ENCODE measurements at places on chromosomes 7 and 10.

GRCh38 chr7:20146451-20146850 is 70.7 kb downstream of the MACC1 start:
- no peak for DNase-seq

- no peak for DNase-seq
Measured at GRCh38 chr7:131122394-131122793, 205.3 kb upstream of the MKLN1 start.

DNA sequence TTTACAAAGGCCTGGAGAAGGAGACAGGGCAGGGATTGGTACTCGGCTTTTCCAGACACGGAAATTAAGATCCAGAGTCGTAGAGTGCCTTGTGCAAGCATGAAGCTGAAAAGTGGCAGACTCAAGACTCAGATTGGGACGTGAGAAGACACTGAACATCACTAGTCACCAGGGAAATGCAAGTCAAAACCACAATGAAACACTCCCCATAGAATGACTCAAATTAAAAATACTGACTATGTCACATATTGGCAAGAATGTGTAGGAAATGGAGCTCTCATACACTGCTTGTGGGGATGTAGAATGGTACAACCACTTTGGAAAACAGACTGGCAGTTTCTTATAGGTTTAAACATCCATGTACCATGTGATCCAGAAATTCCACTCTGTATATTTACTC is 472.0 kb downstream of the RPS24 start:
- DNase-seq = no peak

DNA sequence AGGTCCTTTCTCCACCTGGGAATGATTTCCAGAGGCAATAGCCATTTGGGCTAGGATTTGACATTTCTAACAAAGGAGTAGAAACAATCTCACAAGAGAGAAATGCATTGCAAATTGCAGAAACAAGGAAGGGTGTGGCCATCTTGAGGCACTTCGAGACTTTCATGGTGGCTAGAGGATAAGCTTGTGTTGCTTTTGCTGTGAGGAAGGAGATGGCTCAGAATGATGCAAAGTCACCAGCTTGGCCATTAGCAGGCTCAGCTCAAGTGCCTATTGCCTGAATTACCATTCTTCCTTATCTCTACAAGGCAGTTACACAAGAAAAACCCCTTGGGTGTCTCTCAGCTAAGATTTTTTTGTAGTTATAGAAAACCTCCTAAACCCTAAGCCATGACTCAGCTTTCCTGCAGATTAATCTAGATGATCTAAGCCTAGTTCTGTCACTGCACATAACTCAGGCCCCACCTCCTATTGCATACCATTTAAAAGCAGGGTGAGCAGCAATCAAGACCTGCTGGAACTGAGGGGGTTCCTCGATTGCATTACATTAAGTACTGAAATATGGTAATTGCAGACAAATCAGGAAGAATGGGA is 683.1 kb downstream of the NRG3 start:
- DNase-seq = no peak

- no peak for DNase-seq
Measured at GRCh38 chr10:111560027-111560426, 483.2 kb downstream of the ADRA2A start.

DNA sequence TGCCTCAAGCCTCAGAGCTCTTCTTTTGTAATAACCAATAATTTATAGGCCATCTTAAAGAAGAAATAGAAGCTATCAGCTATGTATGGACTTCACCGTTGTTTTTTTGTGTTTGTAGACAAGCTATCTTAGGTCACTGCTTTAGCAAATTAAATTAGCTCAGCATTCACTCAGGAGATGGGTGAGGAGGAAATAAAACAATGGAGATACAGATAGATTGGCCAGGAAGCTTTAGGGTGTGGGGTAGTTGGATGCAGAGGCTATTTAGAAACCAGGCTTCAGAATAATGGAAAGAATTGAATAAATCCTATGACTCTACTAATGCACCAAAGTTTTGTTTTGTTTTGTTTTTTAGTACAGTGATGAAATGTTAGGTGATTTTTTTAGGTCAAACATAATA is 66.1 kb downstream of the MDFIC start:
- no peak for DNase-seq

DNA sequence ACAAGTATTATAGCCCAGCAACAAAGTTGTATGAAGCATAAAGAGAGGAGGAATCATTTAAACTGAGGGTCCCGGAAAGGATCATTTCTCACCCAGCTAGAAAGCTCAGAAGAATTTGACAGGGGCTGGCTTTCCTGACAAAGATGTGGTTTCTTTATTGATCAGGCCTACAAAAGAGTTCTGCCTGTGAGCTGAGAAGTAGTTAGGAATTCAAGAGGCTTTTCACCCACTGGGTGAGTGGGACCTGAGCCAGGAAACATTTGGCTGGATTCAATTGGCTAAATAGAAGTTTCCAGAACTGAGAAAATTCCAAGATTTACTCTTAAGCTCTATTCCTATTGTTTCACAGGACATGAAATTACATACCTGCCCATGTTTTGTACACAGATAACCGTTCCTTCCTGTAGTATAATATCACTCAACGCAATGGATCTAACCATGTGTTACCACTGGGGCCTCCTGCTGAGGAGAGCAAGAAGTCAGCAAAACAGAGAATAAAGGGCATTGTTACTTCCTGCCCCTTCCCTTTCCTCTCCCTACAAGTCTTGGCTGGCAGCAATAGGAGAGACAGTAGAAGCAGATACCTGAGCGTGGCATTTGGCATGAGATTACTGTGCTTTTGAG is 53.9 kb upstream of the PAPSS2 start:
- DNase-seq = no peak

- no peak for DNase-seq
Measured at GRCh38 chr7:106679153-106679931, 18.4 kb upstream of the CCDC71L start.

- no peak for DNase-seq
Measured at GRCh38 chr7:137439829-137440825, 96.6 kb upstream of the PTN start.

GRCh38 chr10:16965740-16966447 is 148.7 kb upstream of the RSU1 start:
- DNase-seq = peak; percentile 88

GRCh38 chr10:76115471-76116155 is 684.2 kb downstream of the LRMDA start:
- no peak for DNase-seq

DNA sequence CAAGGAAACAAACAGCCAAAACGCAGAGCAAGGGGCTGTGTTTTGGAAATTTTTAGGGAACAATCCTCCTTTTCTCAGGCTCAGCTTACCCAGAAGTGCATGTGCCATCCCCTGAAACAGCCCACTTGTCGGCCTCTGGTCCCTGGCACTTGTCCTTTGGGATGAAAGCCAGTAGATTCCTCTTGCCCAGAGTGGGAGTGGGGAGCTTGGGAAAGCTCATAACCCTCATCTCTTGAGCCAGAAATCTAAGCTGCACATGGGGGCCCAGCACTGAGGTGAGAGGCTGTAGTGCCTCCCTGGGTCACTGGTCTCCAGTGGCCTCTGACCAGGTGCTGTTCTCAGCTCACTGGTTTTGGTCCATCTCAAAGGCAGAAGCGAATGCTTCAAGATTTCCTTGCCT is 150.3 kb downstream of the RNF216 start:
- DNase-seq = no peak
